ENCODE measurements at places on chromosomes 11 and 22. TPM values are rescaled to one million over a fixed set of nuclear protein-coding genes. Genes with fewer than 3 reads are reported as not detected.

Gene SCUBE2
- total RNA-seq: 0.73 TPM

Gene PARVG
- total RNA-seq: not detected

Gene GLB1L3
- not detected for total RNA-seq

Gene SYT9
- total RNA-seq: 0.18 TPM

Measured in A549 treated with CORT108297 at 1 μM for 4 hours (cell line).